Muscle of leg (tissue), 16 donors: ENCODE measurements at places on chromosomes 1 and 21.
A peak's percentile ranks its signal among the peaks of the same experiment; 100 is the strongest.

DNA sequence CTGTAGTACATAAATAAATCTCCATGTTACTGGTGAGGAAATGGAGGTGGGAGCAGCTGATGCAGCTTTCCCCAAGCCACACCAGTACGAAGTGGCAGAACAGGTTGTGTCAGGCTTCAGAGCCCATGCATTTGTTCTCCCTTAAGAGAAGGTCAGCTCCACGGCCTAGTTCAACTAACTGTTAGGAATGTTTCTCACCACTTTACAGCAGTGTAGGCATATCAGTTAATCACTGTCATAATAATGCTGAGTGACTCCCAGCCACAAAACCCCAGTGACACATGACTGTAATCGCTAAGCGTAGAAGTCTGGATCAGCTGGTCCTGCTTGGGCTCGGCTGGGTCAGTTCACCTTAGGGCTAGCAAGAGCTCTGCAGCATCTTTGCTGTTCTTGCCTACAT lies 90.4 kb downstream of the VPS26C start:
- DNase-seq = no peak

DNA sequence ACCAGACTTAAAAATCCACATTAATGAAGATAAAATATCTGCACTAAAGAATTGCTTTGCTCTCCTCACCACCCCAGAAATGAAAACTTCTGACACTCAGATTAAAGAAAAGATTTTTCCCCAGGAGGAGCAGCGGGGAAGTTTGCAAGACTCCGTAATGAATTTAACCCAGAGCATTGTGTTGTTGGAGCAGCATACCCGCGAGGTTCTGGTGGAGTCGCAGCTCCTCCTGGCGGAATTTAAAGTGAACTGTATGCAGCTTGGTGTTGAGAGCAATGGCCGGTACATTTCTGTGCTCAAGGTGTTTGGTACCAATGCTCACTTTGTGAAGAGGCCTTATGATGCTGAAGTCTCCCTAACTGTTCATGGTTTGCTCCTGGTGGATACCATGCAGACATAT lies 46.4 kb downstream of the VPS13D start:
- DNase-seq = peak; percentile 30

DNA sequence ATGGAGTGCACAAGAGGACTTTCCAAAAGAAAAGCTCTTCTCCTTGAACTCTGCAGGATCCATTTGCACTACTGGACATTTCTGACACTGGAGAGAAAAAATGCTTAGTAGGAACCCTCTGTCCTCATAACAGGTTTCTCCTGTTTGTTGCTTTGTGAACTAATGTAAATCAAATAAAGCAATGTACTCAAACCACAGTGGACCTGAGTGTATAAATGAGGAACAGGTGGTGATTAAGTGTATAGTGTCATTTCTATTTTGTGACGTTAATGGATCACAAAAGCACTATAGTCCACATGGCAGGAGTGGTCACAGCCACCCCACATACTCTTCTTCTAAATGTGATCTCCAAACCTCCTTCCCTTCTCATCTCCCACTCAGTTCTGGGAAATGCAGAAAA lies 268.4 kb upstream of the DUSP10 start:
- DNase-seq = no peak

DNA sequence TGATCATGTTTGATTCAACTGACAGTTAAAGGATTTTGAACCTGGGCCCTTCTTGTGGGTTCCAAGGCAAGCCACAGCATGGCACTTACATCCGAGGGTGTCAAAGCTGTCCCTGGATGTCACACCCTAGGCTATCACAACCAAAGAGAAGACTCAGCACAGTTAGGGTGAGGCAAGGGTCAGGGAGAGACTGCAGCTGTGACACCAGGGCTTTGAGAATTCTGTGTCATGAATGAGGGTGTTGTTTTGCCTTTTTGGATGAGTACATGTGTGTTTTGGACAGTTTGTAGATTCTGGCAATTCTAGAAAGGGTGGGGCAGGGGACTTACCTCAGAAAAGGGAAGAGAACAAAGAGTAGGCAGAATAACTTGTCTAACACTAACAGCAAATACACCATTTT lies 37.8 kb upstream of the ZNF326 start:
- no peak for DNase-seq

DNA sequence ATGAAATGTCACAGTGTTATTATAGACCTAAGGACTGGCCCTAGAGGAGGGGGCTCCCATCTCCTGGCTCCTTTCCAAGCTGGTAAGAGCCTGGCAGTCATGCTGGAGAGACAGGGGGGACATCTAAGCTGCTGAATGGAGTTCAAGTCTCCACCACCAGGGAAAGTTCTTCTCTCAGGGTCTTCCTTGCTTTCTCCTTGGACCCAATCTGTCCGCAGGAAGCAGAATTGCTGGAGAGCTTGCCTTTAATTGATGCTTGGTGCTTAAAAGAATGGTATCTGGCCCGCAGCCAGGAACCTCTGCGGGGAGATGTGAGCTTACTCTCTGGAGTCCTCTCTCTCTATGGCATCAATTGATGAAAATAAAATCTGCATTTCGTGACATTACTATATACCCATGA lies 25.1 kb downstream of the IRF2BP2 start:
- DNase-seq = peak; percentile 55

DNA sequence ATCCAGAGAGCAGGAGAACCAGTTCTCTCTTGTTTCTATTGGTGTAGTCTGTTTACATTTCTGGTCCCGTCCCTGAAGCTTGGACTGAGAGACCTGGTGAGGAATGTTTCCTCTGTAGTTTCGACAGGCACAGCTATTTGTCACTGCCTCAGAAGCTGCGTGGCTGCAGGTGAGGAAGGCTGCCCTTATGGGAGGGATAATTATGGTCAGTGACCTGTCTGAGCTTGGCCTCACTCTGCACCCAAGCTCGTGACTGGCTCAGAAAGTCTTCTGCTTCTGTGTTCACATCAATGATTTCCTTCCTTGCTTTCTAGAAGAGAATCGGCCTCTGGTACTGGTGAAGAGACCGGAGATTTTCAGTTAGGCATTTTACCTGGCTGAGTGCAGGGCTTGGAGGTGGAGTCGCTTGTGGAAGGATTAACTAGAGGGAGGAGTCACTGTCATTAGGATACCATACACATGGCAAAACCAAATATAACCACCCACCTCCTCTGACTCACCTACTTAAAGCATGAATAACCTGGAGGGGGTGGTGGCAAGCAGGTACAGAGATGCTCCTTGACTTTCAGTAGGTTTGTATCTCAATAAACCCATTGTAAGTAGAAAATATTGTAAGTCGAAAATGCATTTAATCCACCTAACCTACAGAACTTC lies 19.9 kb upstream of the WDR26 start:
- no peak for DNase-seq

GRCh38 chr1:204142032-204142974 lies 9.5 kb downstream of the ETNK2 start:
- DNase-seq = no peak

- no peak for DNase-seq
Observed at GRCh38 chr1:37259019-37259418, 215.4 kb upstream of the ZC3H12A start.

DNA sequence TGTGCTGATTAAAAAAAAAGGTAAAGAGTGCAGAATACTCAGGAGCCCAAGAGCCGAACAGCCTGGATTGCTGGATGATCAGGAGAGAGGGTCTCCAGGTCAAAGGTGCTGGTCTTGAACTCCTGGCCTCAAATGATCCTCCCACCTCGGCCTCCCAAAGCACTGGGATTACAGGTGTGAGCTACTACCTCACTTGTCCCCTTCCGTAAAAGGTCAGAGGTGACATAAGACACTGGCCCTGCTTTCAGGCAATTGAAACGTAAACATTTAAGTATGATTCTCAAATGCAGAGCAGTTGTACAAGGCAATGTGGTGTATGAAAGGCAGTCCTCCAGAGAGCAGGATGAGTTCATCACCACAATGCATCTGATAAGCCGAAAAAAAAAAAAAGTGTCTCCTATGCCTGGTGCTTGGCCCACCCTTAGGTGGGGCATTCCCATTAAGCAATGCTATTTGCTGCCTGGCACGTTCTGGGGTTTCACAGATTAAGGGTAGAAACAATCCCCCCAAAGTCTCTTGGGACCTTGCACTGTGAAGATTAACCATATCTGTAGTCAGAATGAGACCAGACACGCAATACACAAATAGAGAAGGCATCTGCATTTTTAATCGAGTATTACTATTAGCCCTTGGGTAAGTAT lies 47.7 kb downstream of the PARP1 start:
- no peak for DNase-seq

GRCh38 chr1:77888081-77888780 lies at the start of gene NEXN:
NEXN (plus strand) TSS chr1:77888624; CDS start chr1:77916107, 27,483 bp downstream.
- DNase-seq = peak; percentile 94

GRCh38 chr1:228462560-228462959 lies 24.6 kb upstream of the RNF187 start:
- DNase-seq = no peak

GRCh38 chr1:205396967-205397616 lies 24.8 kb downstream of the LEMD1 start:
- peak; percentile 29 for DNase-seq

DNA sequence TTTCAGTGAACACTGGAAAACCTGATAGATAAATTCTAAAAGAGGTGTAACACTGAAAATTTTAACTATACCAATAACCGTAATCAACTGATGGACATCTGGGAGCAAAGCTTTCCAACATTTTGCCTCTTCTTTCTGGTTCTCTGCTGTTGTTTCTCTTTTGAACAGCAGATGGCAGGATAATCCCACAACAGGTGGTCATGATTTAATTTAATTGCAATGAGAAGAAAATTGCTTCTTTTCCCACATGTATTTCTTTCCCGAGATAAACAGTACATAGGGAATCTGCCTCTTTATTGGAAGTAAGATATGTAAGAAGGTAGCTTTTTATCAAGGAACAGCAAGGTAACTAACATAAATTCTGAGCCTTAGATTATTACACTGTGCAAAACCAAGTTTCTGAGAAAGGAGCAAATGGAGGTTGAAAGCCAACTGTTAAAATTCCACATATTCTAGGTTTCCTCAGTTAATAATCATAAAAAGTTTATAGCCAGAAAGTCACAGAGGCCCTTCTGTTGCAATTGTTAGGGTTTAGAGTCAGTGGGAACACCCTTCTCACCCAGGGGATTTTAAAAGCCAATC lies 72.9 kb downstream of the RPS6KA1 start:
- DNase-seq = peak; percentile 84

DNA sequence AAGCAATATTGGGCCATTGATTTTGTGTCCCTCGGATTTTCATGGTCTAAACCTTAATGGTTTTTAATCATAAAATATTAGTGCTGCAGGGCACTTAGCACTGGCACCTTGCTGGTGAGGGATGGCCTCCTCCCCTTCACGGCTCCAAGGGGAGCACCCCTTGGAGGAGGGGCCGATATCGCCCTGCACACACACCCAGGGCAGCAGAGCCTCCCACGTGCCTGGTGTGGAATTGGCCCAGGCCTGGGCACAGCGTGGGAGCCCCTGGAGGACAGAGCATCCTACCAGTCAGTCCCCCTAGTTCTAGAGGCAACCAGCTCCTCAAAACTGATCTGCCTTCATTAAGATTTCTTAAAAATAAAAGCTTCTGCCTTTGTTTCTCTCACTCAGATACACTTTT lies 90.7 kb upstream of the CSF3R start:
- no peak for DNase-seq

DNA sequence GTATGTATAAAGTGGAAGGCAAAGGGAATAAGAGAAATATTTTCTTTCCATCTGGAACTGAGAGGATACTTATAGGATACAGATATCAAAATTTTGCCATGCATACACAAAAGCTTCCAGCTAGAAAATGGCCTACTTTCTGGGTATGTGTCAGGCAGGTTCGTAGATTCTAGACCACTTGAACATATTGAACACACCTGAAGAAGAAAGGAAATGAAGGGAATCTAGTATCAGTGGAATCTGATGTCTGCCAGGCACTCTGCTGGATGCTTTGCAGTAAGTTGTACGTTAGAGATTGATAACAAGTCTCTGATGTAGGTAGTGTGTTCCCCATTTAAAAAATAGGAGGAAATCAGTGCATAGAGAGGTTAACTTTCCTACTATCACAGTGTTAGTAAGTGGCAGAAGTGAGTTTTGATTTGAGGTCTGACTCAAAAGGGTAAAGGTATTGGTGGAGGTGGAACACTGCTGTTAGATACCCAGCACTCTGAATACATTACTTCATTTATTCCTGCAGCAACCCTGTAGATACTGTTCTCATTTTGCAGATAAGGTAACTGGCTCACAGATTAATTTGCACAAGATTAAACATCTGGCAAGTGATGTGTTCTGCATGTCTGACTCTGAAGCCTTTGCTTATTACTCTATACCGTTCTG lies 3.0 kb downstream of the CAMSAP2 start:
- DNase-seq = no peak

- DNase-seq = no peak
Observed at GRCh38 chr1:82721702-82722101, 921.0 kb downstream of the ADGRL2 start.

- no peak for DNase-seq
Observed at GRCh38 chr1:229696385-229696784, 70.3 kb downstream of the URB2 start.

DNA sequence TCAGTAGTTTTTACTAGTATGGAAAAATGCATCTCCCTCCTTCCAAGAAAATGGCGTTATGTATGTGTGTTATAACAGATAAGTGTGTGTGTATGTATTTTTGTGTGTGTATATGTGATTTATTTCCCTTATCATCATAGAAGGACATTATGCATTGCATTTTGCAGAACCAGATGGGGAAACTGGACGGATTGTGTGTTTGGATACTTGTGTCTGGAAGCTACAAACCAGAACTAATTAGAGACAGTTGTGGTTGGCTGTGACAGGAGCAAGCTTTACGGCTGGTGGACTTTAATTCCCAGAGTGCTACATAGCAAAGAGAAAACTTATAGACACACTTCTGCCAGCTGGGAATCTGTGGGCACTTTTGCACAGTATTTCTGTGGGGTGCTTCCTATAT lies 162.5 kb downstream of the RWDD3 start:
- DNase-seq = no peak
